HTR-8/SVneo (cell line): ENCODE measurements at places on chromosomes 11 and 22.

DNA sequence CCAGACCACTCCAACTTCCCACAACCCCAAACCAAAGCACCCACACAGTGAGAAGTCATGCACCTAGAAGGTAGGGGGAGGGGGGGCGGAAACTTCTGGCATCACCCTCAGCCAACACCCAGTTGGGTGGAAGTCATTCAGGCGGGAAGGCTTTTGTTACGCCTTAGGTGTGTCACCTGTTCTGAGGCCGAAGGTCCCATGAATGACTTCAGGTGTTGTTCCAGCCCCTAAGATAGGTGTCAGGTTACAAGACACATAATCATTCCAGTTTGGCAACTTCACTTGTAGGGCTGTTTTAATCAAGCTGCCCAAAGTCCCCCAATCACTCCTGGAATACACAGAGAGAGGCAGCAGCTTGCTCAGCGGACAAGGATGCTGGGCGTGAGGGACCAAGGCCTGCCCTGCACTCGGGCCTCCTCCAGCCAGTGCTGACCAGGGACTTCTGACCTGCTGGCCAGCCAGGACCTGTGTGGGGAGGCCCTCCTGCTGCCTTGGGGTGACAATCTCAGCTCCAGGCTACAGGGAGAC is at the start of gene TMPRSS4:
TMPRSS4 (plus strand) TSS at position 325 of the 528 bp plus-strand sequence. CDS start 225 bp downstream, outside the sequence.
- DNase-seq: no peak

- peak; percentile 56 for DNase-seq
These were observed 8.1 kb downstream of the CCDC15 start for GRCh38 chr11:124961972-124962609.

DNA sequence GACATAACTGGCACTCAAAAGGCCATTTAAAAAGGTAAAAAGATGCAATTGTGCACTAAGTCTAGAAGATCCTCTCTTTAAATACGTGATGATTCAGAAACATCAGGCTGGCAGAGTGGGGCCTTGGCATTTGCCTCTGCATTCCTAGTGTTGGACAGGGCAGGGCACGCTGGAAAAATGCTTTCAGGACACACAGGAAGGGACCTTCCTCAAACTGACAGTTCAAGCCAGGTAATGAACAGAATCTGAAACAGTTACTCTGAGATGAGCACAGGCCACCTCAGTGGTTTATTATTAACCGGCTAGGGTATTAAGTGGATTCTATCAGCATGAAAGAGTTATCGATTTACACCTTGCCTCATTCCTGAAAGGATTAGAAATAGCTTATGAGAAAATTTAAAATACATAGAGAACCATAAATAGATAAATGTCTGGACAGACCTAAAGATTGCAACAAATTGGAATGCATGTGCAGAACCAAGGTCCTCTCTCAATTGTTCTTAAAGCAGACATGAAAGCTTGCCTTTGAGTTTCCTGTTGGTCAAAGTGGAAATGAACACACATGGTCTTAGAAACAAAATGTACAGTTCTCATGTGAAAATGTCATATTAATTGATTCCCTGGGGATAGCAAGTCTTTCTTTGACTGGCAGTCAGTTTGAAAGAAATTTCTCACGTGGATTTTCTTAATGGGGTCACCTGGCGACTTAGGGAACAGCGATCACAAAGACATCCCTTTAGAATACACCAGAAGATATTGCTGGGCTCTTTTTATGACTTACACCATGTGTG is 21.5 kb upstream of the CSNK2A3 start:
- no peak for DNase-seq

DNA sequence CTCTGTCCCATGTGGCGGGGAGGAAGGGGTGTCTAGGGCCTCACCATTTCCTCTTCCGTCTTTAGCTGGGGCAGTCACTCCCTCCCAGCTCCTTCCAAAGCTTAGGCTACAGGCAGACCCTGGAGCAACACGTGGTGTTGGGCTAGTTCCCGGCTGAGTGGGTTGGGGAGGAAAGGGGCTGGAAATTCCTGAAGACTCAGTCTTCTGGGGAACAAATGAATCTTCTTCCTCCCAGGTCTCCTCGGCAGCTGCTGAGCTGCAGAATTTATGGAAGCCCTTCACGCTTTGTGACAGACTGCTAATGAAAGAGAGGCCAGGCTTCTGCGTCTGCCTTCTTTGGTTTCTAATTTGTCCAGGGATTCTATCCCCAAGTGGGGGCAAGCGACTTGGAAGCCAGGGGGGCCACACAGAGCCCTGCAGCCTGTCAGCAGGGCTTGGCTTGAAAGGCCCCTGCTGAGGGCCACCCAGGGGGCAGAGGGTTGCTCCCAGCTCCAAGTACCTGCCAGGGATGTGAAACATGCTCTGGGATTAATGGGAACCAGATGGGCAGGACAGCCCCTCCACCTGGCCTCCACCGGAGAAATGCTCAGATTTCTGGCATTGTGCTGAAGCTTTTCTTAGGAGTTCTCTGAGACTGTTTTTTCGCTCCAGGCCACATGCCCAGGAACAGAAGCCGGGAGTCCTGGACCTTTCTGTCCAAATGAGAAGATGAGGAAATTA is 123.1 kb downstream of the PKNOX2 start:
- DNase-seq: no peak
